SK-MEL-5 (cell line): ENCODE measurements at places on chromosomes 1 and 21. TPM values are rescaled to one million over a fixed set of nuclear protein-coding genes. Genes with fewer than 3 reads are reported as not detected.

DNA sequence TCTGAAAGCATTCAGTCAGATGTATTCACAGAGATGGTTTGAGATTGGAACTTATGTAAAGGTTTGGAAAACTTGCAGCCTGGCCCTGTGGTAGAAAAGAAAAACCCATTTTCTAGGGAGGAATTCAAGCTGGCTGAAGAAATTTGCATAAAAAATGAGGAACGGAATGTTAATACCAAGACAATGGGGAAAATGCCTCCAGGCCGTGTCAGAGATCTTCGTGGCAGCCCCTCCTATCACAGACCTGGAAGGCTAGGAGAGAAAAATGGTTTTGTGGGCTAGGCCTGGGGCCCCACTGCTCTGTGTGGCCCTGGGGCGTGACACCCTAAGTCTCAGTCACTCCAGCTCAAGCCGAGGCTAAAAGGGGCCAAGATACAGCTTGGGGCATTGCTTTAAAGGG is 26.7 kb downstream of the NME7 start:
- no peak for DNase-seq

- DNase-seq = peak; percentile 4
These were observed 211.1 kb upstream of the C21orf91 start for GRCh38 chr21:18030248-18030647.

Gene CFHR2
- total RNA-seq = not detected in 2 replicates

Gene KIF14
- 8.7 and 10.2 TPM in 2 replicates for total RNA-seq

Gene SLC44A3
- total RNA-seq = 15.0 and 17.7 TPM in 2 replicates
